ENCODE measurements at places on chromosomes 3 and 15.

DNA sequence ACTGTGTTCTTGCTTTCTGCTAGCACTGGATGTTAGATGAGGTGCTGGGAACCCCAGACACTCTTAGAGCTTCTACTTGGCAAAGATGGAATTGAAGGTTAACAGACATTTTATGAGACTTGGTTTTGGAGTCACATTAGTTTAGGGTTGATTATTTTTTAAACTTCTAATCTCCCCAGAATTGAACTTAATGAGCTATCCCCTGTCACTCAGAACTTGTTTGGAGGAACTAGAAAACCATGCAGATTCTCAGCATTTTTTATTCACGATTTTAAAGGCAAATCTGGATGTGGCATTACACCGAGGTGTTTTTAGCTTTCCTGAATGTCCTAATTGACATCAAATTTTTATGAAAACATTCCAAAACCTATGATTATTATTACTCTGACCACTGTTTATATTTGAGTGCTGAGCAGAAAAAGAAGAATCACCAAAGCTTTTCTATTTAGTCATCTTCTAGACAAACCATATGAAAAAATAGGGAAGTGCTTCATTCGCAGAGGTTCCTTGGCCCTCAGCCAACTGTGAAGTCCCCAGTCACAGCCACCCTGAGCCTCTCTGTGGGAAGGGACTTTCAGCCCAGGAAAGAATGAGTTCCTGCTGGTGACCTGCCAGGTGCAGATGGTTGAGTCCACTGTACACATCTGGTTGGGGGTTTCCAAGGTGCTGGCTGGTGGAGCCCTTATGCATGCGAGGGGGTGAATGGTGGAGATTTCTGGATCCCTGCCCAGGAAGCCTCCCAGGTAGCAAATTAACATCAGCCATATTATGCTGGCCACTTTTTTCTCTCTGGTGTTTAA is 196.0 kb upstream of the TOPAZ1 start:
- no peak for DNase-seq

DNA sequence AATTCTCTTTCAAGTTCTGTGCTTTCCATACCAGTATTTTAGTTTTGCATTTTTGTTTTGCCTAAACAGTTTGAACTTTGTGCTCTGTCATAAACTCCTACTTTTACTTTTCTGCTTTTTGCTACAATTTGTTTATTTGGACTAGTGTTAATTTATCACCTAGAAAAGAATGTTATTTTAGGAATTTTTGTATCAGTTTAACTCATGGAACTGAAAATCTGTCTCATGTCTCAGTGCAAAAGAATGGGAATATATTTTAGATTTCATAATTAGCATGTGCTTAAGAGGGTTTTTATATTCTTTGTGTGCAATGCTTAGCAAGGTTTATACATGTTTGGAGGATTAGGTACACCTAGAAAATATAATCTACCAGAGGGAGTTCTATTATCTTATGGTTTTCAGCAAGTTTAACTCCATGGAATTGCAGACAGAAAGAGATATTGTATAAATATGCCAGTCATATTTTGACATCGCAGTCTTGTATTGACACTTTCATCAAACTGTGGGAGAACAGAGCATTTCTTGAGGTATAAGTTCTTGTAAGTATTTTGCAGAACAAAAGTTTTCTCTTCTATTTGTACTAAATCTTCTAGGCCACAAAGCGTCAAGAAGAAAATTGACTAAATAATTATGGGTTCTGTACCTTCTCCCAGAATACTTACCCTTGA is 409.9 kb downstream of the RBMS3 start:
- no peak for DNase-seq

GRCh38 chr15:28977377-28978010 is 91.7 kb downstream of the APBA2 start:
- DNase-seq, result no peak

DNA sequence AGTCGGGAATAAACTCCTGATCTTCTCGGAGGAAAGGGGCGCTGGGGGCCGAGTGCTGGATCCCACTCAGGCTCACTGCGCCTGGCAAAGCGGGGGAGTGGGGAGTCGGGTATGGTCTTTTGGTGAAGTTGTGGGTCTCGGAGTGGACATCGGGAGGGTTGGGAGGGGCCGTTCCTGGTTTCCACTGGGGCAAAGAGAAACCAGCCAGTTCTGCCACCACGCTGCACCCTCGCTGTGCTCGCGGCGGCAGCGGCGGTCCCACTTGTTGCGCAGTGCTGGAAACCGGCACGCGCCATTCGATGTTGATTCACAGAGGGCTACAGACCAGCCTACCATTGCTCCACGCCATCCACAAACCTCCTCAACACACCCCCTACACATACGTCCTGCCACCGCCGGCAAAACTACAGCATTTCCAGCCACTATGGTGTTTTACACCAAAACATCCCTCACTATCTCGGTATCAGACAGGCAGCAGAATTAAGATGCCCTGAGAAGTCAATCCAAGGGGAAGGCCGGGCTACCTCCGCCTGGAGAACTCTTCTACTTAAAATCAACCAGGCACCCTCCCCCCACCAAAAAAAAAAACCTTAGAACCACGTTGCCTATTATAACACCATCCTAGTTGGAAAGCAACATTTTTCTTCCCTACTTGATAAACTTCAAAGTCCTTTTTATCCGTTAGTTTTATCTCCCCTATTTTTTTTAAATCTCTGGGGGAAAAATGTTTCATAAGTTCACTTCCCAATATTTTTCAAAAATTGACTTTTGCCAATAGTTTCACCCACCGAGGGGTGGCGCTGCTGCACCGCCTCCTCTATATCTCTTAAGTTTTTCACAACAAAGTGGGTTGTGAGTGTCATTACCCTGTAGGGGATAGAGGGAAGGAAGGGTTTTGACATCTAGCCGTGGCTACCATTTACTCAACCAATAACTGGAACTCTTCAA is 3.6 kb downstream of the BCL6 start:
- DNase-seq, result no peak

- no peak for DNase-seq
Measured at GRCh38 chr3:155871746-155872158, 1.3 kb downstream of the GMPS start.

DNA sequence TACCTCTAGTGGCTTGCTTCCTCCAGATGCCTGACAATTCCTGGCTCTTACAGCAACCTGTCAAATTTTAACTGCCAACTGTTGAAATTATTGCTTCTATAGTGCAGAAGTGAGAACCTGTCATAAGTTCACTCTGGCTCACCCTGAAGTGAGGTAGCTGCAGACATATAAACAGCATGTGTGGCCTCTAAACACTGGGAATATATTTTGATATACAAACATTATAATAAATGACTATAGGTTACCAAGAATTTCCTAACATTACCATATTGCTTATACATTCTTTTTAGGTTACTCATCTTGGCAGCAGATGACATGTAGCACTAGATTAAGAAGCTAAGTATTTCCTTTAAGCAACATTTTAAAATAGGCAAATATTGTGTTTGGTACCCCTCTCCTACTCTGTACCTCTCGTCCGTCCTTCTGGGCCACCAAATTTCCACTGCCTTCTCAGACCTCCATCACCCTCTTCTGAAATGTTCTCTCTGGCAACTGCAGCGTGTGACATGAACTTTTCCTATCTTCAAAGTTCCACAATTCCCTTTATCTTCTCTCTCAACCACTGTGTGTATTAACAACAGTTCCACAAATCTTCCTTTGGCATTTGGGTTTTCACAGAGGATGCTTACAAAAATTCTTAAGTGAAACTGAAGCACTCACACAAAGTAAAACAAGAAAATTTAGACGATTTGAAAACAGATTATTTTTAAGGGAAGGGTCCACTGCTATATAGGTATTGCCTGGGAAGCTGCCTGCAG is 15.3 kb upstream of the XXYLT1 start:
- DNase-seq, result no peak

GRCh38 chr15:54815556-54815955 is 381.2 kb downstream of the RSL24D1 start:
- no peak for DNase-seq

DNA sequence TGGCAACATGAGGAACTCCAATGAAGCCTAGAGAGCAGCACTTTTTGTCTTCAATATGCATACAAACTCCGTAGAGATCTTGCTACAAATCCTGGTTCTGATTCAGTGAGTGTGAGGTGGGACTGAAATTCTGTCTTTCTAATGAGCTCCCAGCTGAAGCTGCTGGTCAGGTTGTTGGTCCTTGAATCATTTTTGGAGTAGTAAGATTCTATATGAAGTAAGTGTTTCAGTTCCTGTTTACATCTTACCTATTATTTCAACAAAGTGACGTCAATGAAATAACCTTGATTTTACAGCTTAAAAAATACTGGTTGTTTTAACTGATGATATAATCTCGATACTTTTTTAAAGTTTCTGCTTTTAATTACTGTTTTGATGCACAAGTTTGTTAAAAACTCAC is 33.9 kb downstream of the SHQ1 start:
- DNase-seq, result no peak

DNA sequence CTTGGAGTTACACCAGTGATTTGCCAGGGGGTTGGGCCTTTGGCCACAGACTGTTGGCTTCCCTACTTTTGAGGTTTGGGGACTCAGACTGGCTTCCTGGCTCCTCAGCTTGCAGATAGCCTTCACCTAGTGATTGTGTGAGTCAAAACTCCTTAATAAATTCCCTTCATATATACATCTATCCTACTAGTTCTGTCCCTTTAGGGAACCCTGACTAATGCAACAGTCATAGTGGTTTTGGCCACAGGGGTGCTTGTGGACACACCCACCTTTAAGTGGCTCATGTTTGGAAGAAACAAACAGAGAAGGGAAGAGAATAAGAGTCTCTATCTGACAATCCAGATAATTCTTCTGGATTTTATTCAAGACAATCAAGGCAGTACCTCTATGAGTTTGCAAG is 457.7 kb downstream of the EPHA3 start:
- DNase-seq, result no peak

GRCh38 chr3:53841296-53841695 is 4.9 kb downstream of the CHDH start:
- no peak for DNase-seq

DNA sequence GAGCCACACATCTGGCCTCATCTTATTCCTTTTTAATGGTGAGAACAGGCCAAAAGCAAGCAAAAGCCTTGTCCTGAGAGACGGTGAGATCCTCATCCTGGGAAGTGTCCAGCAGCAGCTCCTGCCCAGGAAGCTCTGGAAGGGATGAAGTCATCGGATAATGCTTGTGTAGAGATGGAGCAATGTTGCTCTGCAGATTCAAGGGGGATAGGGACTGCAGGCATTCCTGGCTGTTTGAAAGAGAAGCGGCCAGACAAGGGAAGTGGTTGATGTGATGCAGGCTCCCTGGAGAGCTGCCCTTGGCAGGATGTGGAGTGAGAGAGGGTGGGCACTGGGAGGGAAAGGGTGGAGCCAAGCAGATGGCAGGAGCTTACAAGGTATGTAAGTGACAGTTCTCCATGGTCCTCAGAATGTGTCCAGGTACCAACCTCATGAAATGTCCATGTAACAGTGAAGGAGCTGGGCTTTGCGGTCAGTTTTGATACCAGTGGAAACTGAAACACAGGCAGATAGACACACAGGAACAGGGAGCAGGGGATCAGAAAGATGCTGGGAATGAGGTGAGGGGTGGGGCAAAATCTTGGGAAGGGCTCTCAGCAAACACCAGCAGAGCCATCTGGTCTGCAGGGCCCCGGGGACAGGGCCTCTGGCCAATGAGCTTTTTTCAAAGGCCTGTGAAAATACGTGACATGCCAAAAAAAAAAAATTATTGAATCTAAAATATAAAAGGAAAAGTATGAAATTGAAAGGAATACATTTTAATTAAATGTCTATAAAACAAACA is 32.2 kb upstream of the LACTB start:
- DNase-seq, result no peak

DNA sequence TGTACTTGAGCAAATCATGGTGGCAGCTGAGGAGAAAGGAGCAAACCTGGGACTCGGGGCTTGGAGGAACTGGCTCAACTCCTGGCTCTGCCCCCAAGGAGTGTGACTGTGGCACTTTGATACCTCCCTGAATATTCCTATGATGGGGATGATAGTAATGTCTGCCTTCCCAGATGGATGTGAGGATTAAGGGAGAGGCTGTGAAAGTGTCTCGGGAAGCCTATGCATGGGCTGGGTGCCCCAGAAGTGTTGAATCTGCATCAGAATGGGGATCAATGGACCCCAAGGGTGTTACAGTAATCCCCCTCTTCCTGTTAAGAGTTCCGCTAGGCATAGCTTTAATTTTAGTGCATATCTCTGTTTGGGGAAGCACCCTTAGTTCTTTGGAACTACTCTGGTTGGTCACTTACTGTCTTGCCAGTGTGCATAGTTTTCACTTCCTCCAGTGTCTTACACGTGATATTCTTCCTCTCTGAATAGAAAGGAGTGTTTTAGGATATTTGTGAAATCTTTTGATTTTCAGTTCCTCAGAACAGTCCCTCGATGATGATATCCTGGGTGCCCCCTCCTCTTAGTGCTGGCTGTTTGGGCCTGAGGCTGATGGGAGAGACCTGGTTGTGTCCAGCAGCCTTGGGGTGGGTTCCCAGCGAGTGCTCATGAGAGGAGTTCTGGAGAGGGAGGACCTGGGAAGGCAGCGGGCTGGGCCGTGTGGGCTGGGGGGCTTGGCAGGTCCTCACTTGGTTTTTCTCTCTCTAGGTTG is 97.5 kb downstream of the CHDH start:
- no peak for DNase-seq

- DNase-seq, result no peak
Measured at GRCh38 chr3:23756206-23756840, 49.4 kb upstream of the UBE2E1 start.

DNA sequence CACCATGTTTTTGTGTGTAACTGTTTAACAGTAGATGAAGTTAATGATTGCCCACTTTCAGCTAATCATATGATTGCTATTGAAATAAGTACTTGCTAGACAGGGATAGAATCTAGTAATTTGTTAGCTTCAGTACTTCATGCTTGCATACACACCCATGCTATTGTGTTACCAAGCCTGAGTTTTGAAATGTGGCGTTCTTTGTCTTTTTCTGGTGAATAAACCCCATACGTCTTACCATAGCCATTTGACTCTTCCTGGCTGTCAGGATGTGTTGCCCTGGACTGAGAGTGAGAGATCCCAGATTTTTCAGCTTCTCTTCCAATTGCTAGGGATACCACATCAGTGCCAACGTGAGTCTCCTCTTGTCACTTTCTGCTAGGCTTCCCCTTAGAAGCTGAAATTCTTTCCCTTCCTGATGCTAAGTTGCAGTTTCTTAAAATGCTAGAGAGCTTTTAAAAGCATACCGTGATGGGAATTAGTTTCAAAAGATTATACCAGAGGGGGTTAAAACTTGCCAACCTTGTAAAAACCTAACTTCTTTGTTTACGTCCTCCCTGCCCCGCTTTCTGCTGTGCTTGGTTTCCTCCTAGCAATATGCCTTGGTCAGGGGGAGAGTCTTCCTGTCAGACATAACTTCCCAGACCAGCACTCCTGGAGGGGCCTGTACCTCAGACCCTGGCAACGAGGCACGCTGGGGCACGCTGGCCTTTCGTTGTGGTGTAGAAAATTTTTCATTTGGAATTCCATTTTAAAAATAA is 62.9 kb upstream of the ULK4 start:
- DNase-seq, result no peak

- DNase-seq, result no peak
Measured at GRCh38 chr3:53158765-53159155, 2.2 kb upstream of the PRKCD start.

- no peak for DNase-seq
Measured at GRCh38 chr15:69801144-69801543, 296.6 kb downstream of the TLE3 start.
